ENCODE measurements at places on chromosomes 1 and 21.

GRCh38 chr1:19750101-19750881 is 49.4 kb downstream of the TMCO4 start:
- DNase-seq: no peak

GRCh38 chr1:103218821-103219220 is 110.5 kb upstream of the COL11A1 start:
- no peak for DNase-seq

GRCh38 chr1:164617377-164618201 is 58.6 kb downstream of the PBX1 start:
- DNase-seq: no peak

DNA sequence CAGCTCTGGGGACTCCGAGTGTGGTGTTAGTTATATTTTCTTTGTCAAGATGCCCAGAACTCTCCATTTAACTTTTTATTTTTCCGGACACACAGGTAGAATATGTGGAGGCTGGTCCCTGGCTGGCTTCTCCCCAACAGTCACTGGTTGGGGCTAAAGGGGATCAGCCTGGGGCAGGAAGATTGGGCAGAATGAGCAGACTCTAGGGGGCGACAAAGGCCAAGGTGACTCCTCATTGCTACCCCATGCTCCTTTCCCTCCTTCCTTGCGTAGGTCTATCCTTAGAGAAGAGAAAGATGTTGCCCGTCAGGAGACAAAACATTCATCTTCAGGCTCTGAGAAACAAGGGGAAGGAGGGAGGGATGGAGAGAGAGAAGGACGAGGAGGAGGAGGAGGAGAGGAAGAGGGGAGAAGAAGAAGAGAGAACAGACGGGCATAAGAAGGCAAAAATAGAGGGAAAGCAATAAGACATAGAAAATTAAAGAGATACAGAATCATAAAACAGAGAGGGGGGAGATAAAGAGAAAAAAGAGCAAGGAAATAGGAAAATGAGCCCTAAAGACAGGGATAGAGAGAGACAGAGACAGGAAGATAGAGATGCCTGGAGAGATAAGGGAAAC is 89.9 kb downstream of the FOXD2 start:
- DNase-seq: no peak

- DNase-seq: peak; percentile 29
These were observed 2.6 kb downstream of the TMEM51 start for GRCh38 chr1:15155888-15156741.

DNA sequence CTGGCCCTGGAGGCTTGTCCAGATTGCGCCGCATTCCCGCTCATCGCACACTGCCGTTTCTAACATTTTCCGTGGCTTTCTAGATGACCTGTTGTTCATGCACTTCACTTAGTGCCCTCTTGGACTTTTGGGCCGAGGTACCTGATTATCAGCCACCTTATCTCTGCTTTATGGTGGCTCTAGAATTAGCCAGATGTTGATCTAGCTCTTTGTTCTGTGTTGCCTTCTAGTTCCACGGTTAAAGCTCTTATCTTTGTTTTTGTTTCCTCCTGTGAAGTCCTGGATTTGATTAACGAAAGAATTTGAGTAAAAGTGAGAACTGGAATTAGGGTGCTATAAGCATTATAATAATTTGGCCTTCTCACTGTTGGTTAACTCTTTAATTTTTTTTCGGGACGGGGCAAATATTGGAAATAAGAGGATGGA is 945 bp downstream of the RNPEP start:
- no peak for DNase-seq
